ENCODE measurements at places on chromosomes 13 and 19.

DNA sequence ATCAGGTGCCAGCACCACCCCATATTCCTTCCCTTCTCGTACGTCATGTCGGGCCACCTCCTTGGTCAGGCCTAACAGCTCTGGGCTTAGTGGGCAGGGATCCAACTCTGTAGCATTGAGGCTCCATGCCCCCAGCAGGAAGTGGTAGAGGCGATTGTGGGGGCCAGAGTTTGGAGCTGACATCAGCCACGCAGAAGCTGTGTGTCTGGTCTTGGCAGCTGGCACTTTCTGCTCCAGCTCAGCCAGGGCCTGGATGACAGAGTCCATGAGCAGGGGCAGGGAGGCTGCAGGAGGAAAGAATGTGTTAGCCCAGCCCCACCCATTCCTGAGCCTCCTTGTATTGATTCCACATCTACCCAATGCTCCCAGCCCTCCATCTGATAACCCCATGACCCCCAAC, 3.0 kb downstream of the PGLYRP2 start:
- no peak for DNase-seq

DNA sequence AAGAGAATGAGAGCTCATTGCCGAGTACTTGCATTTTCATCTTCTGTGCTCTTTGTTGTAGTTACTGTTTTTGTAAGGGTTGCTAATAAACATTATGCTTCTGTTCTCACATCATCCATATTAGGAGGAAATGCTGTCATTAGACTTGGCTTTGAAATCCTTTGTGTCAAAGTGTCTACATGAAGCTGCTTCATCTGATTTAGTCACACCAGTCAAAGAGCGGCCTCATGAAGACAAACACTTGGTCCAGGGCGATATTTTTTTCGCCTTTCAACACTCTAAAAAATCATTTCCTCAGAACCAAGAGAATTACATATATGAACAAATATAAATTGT, 105.0 kb downstream of the SPRY2 start:
- no peak for DNase-seq

DNA sequence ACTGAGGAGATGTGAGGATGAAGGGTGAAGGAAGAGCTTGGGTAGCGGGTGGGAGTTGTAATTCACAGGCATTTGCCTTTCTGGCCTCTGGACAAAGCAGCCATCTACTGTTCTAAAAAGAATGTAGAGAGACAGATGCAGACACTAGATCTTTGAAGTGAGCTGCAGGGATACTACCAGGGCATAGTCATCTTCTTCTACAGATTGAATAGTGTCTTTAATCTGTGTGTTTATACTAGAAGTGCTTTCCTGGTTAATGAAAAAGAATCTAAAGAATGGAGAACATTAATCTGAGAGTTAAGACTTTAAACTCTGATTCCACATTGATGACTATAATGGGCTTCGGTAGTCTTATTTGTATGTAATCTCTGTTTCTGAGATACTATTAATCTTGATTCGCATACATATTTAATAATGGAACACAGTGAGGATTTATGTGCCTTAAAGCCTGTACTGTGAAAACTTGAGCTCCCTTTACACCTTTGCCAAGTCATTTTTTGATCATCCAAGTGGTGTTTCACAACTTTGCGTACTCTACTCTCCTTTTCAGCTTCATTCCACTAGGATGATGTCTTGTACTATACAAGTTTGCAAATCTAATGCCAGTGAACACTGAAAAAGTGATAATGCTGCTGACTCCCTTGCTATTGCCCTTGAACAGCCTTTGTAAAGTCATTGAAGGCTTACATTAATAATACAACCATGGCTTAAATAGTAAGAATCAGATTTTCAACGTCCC, 2199.4 kb upstream of the PCDH20 start:
- DNase-seq = no peak

- DNase-seq = no peak
These were observed 14.3 kb downstream of the CHAMP1 start for GRCh38 chr13:114328595-114328994.

GRCh38 chr13:33213797-33214196, 71.8 kb downstream of the STARD13 start:
- no peak for DNase-seq

- no peak for DNase-seq
These were observed 19.9 kb downstream of the ZNF574 start for GRCh38 chr19:42095814-42096230.

DNA sequence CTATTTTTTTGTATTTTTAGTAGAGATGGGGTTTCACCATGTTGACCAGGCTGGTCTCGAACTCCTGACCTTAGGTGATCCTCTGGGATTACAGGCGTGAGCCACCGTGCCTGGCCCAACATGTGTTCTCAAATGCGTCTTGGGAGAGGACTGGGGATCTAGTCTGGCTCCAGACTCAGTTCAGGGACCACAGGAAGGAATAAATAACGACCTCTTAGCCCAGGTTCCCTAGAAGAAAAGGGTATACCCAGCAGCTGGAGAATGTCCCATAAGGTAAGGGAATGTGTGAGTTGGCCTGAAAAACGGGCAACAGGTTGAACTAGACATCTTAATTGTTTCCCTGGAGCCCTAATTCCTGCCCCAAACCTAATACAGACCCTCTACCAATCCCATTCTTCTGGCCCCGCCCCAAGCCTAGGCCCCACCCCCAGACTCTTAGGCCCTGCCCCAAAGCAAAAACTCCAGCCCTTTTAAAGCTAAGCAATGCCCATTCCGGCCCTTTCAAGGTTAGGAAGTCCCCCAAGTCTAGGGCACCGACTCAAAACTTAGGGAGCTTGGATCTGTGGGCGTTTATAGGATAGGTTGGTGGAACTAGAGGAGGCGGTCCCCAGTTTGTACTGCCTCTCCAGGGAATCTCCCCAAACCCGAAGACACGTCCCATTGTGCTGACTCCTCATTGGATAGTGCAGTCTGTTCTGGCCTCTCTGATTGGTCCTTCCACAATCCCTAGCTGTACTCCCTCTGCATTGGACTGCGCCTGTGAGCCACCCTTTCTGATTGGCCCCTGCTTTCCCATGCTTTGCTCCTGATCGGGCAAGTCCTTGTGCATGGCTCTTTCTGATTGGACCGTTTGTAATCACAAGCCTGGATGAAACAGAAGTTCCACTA, 5.4 kb upstream of the LRFN1 start:
- DNase-seq = no peak

- no peak for DNase-seq
These were observed 231.7 kb downstream of the MZT1 start for GRCh38 chr13:72495681-72496080.

DNA sequence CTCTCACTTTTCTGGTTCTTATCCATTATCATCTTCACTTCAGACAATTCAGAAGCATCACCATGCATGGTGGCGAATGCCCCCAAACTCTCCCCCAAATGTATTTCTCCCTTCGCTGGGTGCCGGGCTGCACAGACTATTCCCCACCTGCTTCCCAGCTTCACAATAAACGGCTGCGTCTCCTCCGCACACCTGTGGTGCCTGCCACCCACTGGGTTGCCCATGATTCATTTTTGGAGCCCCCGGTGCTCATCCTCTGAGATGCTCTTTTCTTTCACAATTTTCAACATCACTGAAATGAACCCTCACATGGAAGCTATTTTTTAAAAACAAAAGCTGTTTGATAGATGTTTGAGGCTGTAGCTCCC, 2.8 kb upstream of the F10 start:
- DNase-seq = no peak

GRCh38 chr13:97335488-97336134, 98.4 kb upstream of the RAP2A start:
- no peak for DNase-seq

GRCh38 chr13:114059946-114060860, 72.2 kb downstream of the RASA3 start:
- no peak for DNase-seq

DNA sequence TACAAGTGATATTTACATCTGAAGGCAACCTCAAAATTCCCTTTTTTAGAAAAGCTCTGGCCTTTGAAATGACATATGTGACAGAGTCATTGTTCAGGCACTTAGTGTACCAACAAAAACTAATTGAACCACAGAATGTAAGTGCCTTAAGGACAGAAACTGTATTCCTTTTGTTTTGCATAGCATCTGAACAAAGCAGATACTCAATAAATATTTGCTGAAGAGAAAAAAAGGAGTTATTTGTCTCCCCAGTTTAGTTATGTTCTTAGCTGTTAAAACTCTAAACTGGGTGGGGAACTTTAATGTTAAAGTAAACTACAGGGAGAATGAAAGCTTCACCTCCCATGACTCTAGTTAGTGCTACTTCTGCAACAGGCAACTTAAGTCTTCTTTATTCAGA, 56.8 kb upstream of the KLF5 start:
- DNase-seq = no peak

- no peak for DNase-seq
These were observed 299.7 kb downstream of the DLEU7 start for GRCh38 chr13:50543782-50544181.

GRCh38 chr19:12667731-12668302, 1.2 kb downstream of the WDR83 start:
- DNase-seq = no peak

GRCh38 chr19:10788146-10788545, 47.9 kb downstream of the TMED1 start:
- DNase-seq = no peak

- DNase-seq = no peak
These were observed 217.8 kb downstream of the LHFPL6 start for GRCh38 chr13:39385154-39385553.

- DNase-seq = no peak
These were observed 26.2 kb upstream of the MIER2 start for GRCh38 chr19:370641-371330.

DNA sequence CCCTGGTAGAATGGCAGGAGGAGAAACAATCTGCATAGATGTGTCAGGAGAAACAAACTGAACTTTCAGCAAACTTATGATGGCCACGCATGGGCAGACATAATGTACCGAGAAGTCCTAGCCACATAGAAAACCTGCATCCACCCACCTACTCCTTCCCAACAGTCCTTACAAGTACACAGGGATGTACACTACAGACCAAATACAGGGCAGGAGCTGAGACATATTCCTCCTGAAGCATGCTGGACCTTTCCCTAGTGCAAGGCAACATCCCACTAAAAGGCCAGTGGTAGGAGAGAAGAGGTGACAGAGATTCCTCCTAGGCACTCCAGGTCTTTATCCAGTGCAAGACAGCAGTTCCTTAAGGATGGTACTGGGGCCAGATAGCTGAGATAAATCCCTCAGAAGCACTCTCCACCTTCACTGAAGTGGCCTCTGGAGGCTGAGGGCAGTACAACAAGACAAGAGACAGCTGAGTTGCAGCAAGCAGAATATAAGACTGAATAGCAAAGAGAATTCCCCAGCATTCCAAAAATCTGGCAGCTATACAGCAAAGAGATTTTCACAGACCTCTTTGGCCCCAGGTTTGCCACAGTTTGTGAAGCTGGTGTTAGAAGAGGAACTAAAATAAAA, 18.3 kb downstream of the VWA8 start:
- DNase-seq = no peak

GRCh38 chr13:37995092-37995491, 125.5 kb upstream of the TRPC4 start:
- peak; percentile 38 for DNase-seq

DNA sequence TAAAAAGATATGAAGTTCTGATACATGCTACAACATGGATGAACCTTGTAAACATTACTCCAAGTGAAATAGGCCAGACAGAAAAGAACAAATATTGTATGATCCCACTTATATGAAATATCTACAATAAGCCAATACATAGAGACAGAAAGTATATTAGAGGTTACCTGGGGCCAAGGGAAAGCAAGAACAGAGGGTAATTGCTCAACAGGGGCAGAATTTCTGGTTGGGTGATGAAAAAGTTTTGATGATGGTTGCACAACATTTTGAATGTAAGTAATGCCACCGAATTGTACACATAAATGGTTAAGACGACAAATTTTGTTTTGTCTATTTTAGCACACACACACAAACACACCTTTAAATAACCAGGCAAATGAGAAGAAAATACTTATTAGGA, 268.4 kb downstream of the FOXO1 start:
- no peak for DNase-seq

DNA sequence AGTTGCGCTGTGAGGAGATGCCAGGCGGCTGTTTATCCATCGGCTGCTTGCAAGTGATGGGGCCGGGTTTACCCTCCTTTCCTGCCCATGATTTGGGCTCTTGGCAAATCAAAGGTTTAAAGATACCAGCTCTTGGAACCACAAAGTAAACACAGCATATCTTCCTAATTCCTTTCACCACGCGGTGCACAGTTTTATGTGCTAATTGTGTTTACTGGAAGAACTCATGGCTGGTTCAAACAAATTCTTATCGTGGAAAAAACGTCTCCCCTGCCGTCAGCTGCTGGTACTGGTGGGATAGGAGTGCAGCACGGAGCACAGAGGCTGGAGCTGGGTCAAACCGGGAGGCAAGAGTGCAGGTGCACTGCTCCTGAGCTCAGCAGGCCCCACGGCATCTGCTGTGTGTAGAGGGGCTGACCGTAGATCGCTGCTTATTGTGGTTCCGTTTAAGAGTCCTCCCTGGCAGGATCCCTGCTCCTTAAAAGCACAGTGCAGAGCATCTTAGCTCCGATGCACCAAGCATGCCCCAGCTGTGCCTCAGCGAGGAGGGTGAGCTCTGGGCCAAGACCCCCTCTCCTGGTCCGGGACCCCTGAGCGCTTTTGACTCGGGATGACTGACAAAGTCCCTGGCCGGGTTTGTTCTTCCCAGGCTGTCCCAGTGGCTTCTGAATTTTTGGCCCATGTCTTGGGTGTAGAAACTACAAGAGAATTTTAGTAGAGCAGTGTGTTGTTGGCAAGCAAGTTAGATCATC, 51.3 kb upstream of the GAS6 start:
- no peak for DNase-seq

- no peak for DNase-seq
These were observed 621.1 kb upstream of the MIR17HG start for GRCh38 chr13:90726375-90726774.

GRCh38 chr13:30192320-30193093, 114.8 kb downstream of the KATNAL1 start:
- no peak for DNase-seq

- DNase-seq = no peak
These were observed 101.1 kb upstream of the FRY start for GRCh38 chr13:31930490-31930889.

DNA sequence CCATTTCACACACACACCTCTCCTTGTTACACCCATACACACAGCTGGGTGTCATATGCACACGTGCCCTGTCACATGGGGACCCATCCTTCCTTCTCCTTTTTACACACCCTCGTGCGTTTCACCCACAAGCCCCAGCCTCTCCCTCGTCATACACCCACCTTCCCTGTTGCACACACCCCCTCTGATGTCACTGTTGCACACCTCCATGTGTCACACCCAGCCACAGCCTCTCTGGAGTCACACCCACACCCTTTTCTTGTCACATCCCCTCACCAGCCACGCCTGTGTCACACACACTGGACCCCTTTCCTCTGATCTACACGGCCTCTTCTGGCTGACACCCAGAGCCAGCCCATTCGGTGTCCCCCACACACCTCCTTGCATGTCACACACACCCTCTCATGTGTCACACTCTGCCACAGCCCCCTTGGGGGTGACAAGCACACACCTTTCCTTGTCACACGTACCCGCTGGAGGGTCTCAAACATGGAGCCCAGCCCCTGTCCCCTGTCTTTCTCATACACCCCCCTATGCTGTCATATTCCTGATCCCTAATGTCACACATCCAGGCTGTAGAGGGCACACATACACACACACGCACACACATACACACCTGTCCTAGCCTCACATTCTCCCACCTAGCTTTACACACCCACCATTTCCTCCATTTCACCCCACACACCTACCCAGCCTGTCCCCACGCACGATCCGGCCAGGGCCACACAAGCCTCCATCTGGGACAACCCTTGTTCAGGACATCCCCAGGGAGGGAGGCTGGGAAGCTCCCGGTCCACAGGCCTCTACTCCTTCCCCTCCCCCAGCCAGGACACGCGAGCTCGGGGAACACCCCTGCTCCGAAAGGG, 1.4 kb downstream of the NOVA2 start:
- no peak for DNase-seq
